ENCODE measurements at places on chromosomes 3 and 15.
A peak's percentile ranks its signal among the peaks of the same experiment; 100 is the strongest.

DNA sequence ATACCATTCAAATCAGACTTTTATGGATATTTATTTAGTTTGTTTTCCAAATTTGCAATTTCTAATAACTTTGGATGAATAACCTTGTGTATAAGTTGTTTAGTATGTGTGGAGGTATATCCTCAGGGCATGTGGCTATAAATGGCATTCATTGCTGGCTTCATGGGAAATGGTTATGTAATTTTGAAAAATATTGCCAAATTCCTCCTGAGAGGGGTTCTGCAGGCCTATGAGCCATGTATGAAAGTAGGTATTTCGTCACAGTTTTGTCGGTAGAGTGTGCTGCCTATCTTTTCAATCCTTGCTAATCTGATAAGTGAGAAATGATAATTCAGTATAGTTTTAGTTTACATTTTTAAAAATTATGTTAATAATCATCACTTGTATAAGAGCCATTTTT is 256.4 kb upstream of the ZNF385D start:
- DNase-seq, result no peak

- DNase-seq, result no peak
Measured at GRCh38 chr15:51298620-51299019, 39.8 kb downstream of the CYP19A1 start.

GRCh38 chr3:20837676-20838302 is 651.8 kb upstream of the SGO1 start:
- peak; percentile 22 for DNase-seq

GRCh38 chr3:59886790-59887189 is 837.0 kb upstream of the CFAP20DC start:
- no peak for DNase-seq

DNA sequence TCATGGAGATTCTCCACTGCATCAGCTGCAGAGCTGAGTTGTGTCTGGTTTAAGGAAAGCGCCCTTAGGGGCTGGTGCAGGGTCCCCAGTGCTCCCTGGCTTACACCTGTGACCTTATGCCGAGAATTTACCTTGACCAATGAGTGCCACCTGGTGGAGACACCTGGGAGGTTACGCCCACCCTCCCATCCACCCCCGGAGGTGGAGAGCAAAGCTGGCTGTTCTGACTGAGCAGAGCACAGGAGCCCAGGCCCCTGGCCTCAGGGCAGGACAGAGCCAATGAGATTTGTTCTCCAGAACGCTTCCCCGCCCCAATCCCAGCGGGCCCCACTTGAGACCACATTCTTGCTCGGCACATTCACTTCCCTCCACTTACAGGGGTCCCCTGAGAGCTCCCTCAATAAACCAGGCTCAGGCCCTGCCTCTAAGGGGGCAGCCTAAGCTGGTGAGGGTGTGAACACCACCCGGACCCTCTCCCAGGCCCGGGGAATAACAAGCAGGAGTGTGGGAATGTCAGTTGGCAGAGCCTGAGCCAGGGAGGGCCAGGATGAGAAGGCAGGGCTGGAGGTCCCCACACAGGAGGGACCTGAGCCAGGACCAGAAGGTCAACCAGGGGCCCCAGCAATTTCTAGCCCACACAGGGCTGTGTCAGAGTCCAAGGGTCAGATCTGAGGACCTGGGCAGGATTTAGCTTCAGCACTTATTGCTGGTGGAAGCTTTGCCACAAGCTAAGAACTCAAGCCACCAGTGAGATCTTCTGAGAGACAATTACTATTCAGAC is 117.1 kb downstream of the TPRA1 start:
- DNase-seq, result no peak

GRCh38 chr15:67164401-67164791 is 90.1 kb downstream of the AAGAB start:
- DNase-seq, result no peak

GRCh38 chr3:146177519-146177918 is 16.5 kb upstream of the PLOD2 start:
- no peak for DNase-seq

- no peak for DNase-seq
Measured at GRCh38 chr15:74655424-74655823, 39.8 kb downstream of the CLK3 start.

GRCh38 chr3:69063636-69064035 is 11.5 kb upstream of the TMF1 start:
- DNase-seq, result no peak

GRCh38 chr3:188274249-188274915 is 120.4 kb downstream of the LPP start:
- DNase-seq, result no peak

GRCh38 chr3:38454178-38454883 is 641 bp downstream of the ACVR2B start:
- DNase-seq, result peak; percentile 40

GRCh38 chr15:68317281-68318007 is 39.9 kb downstream of the FEM1B start:
- no peak for DNase-seq

GRCh38 chr3:160921020-160921635 is 165.1 kb downstream of the PPM1L start:
- DNase-seq, result peak; percentile 16

GRCh38 chr3:76651784-76652183 is 388.1 kb upstream of the ROBO2 start:
- DNase-seq, result no peak

GRCh38 chr3:50445919-50446318 is 57.5 kb downstream of the CACNA2D2 start:
- DNase-seq, result peak; percentile 48

DNA sequence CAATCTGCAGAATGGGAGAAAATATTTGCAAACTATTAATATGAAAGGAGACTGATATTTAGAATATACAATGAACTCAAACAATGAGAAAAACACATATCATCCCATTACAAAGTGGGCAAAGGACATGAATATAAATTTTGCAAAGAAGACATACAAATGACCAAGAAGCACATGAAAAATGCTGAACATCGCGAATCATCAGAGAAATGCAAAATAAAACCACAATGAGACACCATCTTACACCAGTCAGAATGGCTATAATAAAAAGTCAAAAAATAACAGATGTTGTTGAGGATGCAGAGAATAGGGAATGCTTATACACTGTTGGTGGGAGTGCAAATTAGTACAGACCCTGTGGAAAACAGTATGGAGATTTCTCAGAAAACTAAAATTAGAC is 83.6 kb downstream of the RAP2B start:
- no peak for DNase-seq

DNA sequence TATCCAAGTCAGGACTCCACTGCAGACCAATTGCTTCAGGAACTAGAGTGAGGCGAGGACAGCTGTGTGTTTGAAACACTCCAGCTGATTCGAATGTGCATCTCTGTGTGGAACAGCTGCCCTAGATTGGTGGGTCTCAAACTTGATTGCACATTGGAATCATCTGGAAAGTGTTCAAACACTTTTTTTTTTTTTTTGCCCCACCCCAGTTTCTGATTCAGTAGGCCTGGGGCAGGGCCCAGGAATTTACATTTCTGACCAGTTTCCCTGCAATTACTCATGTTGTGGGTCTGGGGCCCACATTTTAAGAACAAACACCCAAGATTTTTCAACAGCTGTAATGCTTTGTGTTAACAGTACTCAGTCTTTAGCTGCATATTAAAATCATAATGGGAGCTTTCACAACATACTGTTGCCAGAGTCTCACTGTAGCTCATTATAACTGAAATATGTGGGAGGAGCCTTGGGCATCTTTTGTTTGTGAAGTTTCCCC is 156.6 kb downstream of the NR1D2 start:
- DNase-seq, result peak; percentile 73

DNA sequence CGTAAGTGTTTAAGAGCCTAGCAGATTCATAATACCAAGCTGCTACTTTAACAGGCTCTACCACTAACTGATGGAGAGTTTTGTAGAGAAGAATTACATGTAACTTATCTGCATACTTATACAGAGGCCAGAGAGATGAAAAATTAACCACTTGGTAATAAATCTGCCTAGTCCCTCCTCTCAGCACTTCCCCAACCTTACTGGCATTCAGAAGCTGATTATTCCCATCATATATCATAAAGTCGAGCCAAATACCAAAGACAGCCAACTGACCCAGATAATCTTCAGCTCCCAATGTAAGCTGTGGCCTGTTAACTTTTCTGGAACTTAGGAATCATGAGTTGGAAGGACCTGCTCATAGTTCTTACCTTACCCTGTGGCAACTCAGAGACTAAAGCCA is 25.5 kb upstream of the CSPG5 start:
- DNase-seq, result no peak

- DNase-seq, result no peak
Measured at GRCh38 chr3:98900265-98901118, 1.0 kb downstream of the DCBLD2 start.

GRCh38 chr3:159186581-159186980 is 384.7 kb downstream of the MFSD1 start:
- no peak for DNase-seq

DNA sequence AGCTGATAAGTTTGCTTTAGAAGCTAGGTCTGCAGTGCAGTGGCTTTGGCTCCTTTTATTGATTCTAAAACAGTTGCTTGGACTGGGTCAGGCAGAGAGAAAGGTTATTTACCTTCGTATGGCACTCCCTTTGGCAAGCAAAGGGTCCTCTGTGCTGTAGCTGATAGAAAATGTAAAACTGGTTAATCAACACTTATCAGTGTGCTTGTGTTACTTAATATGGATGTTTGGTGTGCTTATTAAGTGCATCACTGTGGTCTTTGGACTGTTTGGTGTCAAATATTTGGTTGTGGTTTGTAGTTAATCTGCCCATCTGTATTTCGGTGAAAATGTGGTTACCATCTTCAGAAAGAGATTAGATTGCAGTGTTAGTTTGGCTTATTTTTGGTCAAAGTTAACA is 16.0 kb downstream of the UBE2E2 start:
- no peak for DNase-seq

GRCh38 chr3:196179380-196180308 is 31.6 kb downstream of the ZDHHC19 start:
- no peak for DNase-seq

- peak; percentile 68 for DNase-seq
Measured at GRCh38 chr3:58536501-58537411, at the start of gene ACOX2. TSS of gene ACOX2 (minus strand) at chr3:58537190. CDS start at chr3:58535106, 2,084 bp downstream.

Measured in right lung (tissue), 10 donors.